Osteocyte (in vitro differentiated cells): ENCODE measurements at places on chromosomes 5 and 9. TPM values are rescaled to one million over a fixed set of nuclear protein-coding genes. Genes with fewer than 3 reads are reported as not detected.

DNA sequence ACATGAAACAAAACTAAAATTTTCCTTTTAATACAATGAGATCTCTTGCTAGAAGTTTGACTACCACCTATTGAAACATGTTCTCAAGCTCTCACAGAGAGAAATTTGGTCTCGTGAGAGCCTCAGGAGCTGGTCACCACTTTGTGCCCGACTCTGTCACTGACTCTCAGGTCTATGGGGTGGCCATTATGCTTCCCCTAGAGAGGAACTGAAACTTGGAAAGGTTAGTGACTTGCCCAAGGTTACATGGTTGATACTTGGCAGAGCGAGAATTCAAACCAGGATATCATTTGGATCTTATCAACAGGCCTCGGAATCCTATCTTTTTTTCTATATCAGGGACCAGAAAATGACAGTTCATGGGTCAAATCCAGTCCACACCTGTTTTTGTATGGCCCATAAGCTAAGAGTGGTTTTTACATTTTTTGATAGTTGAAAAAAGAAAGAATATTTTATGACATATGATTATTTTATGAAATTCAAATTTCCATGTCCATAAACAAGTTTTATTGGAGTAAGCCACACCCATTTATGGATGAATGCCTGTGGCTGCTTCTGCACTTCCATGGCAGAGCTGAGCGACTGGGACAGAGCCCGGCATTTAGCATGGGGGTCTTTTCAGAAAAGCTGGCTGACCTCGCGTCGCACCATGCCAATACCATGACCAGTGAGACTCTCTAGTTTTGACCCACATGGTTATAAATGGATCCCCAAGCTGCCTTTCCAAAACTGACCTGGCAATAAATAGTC lies 44.8 kb upstream of the EQTN start:
- DNase-seq: no peak

DNA sequence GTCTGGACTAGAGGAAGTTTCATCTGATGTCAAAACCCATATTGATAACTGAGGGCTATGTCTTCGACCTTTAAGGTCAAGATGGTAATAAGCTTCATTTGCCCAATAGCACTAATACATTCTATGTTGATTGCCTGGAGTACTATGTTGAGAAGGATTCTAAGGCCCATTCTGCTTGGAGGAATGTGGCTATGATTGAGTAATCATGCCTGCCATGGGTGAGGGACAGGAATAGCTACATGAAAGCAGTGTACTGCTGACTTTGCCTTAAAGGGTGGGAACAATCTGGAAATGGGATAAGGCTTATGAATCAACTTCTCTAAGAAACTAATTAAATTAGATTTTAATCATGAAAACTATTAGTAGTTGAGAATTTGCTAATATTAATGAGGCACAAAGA lies 13.6 kb downstream of the NNT start:
- DNase-seq: no peak

- peak; percentile 81 for DNase-seq
Measured at GRCh38 chr5:132059696-132060500, 557 bp upstream of the IL3 start.

DNA sequence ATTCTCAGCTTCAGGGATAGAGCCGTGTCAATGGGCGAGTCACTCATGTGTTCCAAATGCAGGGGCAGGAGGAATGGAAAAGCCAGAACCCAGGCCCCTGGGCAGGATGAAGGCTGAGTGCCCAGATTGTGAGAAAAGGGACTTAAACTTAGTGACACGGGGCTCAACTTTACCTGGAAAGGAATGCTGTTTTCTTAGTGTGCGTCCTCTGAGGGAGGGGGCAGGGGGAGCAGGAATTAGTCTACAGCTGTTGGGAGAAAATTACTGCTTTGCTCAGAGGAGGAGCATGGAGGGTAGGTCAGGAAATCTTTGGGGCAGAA lies 14.6 kb downstream of the HK3 start:
- DNase-seq: no peak

GRCh38 chr9:908536-909205 lies 67.2 kb downstream of the DMRT1 start:
- DNase-seq: no peak

DNA sequence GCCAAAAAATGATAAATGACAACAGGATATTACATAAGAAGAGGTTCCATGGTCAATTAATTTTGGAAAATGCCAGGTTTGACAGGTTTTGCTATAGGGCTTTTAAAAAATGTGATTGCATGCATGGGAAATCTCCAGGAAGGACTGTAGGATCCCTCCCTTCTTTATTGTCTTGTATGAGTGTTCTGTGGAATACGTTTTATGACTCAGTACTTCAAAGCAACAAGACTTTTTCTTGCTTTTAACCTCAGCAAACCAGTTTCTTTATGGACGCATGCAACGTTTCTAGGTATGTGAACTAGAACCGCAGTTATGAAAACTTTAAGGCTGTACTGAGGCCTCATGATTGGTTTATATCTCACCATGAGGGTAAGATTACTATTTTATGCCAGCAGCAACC lies 76.6 kb upstream of the NTRK2 start:
- DNase-seq: no peak

- no peak for DNase-seq
Measured at GRCh38 chr5:154652746-154653417, 102.3 kb upstream of the LARP1 start.

- no peak for DNase-seq
Measured at GRCh38 chr9:93899609-93900435, 55.3 kb downstream of the BARX1 start.

DNA sequence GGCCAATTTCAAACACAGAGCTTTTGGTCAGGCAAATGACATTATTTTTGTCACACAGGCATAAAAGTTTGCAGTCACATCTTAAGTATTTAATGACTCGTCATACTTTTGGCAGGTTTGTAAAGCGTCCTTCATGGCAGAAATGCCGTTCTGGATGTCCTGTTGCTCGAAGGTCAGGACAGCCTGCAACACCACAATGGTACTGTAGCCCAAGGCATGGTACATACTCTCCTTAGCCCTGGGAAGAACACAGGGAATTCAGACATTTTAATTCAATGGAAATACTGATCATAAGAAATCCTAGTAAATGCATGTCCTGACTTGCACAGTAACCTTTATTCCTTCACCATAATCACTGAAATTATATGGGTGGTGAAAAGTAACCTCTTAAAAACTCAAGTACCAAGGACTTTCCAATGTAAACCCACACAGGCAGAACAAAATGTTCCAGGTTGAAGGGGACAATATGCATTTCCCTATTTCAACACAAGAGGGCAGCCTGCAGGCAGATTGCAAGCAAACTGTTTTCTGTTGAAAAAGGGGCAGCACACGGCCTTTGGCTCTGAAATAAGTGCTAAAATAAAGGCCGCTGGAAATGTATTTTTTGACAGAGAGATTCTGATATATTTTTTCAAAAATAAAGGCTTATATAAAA lies 95.7 kb downstream of the TTC39B start:
- no peak for DNase-seq

SLC30A5 gene
- 57.6 and 76.4 TPM in 2 replicates for total RNA-seq

IL3 gene
- total RNA-seq: not detected in 2 replicates

SELENOP gene
- 55.8 and 70.3 TPM in 2 replicates for total RNA-seq
